Karpas-422 (cell line): ENCODE measurements at places on chromosomes 12 and 14. TPM values are rescaled to one million over a fixed set of nuclear protein-coding genes. Genes with fewer than 3 reads are reported as not detected.

DNA sequence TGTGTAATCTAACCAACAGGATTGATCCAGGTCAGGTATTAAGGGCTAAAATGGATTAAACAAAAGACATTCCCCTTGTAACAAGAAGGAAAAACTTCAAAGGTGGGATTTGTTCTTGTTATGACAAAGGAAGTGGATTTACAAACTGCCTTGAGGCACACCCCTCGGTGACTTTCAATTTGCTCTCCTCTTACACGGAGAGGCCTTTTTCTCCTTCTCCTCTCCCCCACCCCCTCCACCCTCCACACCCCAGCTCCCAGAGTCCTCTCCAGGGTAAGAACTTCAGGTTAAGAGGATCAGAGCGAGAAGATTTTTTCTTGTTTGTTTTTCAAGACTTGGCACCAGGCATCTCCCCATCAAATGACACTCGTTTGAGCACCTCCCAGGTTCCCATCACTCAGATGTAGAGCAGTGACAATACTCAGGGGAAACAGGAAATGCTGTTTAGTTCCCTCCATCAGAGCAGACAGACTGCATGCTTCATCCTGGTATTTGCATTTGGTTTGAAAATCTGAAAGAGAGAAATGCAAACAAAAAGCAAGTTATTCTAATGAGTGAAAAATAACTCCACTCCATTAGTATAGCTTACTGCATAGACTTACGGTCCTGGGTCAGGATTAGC, 77.6 kb upstream of the TMEM260 start:
- no peak overlapping the region for H3K4me3 ChIP-seq
- no peaks in the 10 kb centered on the region for H3K4me1 ChIP-seq
- no peaks in the 10 kb centered on the region for H3K36me3 ChIP-seq
- no peak overlapping the region for H3K27ac ChIP-seq

DNA sequence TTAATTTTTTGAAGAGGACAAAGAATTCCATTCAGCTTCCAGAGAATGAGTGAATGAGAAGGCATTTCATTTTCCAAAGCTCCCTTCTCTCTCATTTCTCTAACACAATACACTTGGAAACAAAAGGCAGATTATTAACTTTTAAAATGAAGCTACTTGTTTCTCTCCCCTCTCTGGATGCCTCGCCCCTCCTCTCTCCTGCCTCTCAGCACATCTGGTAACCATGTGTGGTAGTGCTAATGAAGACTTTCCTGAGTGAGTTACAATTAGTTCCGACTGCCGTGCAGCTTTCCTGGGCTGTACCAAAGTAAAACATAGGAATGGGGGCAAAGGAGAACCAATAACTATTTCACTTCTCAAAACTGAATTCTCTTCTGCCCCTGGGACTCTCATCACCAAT, 84.7 kb upstream of the SOX5 start:
- H3K4me1 ChIP-seq, result no peaks in the 10 kb centered on the region
- no peak overlapping the region for H3K4me3 ChIP-seq
- H3K27me3 ChIP-seq, result no peaks in the 10 kb centered on the region

DNA sequence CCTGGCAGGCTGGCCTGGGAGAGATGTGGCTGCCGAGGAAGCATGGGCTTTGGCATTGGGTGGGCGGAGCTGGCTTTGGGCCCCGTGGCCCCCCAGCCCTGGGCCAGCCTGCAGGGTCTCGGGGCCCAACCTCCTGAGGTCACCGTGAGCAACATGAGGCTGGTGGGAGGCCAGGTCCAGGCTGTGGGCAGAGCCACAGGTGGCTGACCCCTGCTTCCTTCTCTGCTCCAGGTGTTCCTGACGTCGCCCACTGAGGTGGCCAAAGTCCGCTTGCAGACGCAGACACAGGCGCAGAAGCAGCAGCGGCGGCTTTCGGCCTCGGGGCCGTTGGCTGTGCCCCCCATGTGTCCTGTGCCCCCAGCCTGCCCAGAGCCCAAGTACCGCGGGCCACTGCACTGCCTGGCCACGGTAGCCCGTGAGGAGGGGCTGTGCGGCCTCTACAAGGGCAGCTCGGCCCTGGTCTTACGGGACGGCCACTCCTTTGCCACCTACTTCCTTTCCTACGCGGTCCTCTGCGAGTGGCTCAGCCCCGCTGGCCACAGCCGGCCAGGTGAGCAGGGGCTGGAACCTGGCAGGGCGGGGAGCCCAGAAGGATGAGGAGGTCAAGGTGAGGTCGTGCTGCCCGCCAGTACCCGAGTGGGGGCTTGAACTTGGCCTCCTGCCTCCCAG, 5.5 kb downstream of the SLC25A47 start:
- H3K27me3 ChIP-seq, result no peaks in the 10 kb centered on the region; the same call in 1 of the 2 replicates
- no peak for DNase-seq
- no peaks in the 10 kb centered on the region for H3K36me3 ChIP-seq
- no peak overlapping the region for H3K4me3 ChIP-seq

DNA sequence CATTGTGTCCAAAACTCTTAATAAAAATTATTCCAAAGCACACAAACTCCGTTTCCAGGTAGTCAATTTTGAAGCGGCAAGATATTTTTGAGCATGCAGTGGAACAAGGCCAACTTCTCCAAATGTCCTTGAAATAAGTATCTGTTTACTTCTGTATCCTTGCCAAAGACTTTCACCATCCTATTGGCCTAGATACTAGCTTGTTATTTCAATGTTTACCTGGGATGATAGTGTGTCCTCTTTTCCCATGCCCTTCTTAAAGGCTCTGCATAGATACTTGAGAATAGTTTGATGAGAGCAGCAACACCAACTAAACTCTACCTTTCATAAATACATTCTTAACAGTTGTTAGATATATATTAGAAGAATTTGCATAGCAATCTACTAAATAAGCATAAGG, 160.9 kb downstream of the KCNC2 start:
- no peaks in the 10 kb centered on the region for H3K36me3 ChIP-seq
- no peaks in the 10 kb centered on the region for H3K27me3 ChIP-seq
- no peak overlapping the region for H3K4me3 ChIP-seq
- H3K4me1 ChIP-seq, result no peaks in the 10 kb centered on the region

The SOX5 gene
- 15.2 and 30.5 TPM in 2 replicates for total RNA-seq

GRCh38 chr14:54480830-54481562, 7.8 kb downstream of the GMFB start:
- H3K27ac ChIP-seq, result peak overlapping the region; percentile 17; the same call in 1 of the 2 replicates
- H3K27me3 ChIP-seq, result no peaks in the 10 kb centered on the region
- H3K4me1 ChIP-seq, result peaks cover 59% of the 10 kb centered on the region
- no peak overlapping the region for H3K4me3 ChIP-seq

GRCh38 chr14:61866932-61867920, 105.0 kb downstream of the SNAPC1 start:
- H3K4me3 ChIP-seq, result no peak overlapping the region
- peaks cover 15% of the 10 kb centered on the region for H3K4me1 ChIP-seq
- H3K27me3 ChIP-seq, result no peaks in the 10 kb centered on the region
- H3K27ac ChIP-seq, result peak overlapping the region; percentile 57

DNA sequence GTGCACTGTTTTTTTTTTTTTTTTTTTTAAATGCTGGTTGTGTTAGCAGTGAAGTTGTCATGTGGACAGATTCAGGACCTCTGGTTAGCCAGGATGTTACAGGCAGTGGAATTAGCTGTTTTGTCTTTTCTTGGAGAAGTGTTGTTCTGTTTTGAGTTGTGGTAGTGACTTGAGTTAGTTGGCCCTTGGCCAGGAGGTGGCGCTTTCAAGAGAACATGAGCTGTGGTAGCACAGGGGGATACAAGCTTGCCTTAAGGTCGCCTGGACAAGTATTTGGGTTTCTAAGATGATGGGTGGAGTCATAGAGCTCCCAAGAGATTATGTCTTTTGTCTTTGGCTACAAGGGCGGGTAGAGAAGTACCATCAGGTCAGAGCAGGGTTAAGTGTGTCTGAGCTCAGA, 33.3 kb upstream of the CCDC198 start:
- H3K4me3 ChIP-seq, result no peak overlapping the region
- peaks cover 3% of the 10 kb centered on the region; the same call in 1 of the 2 replicates for H3K27me3 ChIP-seq
- DNase-seq, result peak; percentile 81
- H3K4me1 ChIP-seq, result no peaks in the 10 kb centered on the region
- H3K36me3 ChIP-seq, result no peaks in the 10 kb centered on the region

The IFNG-AS1 gene
- total RNA-seq, result not detected in 2 replicates

The CLEC9A gene
- not detected in 2 replicates for total RNA-seq

The PRH2 gene
- total RNA-seq, result not detected in 2 replicates

GRCh38 chr12:103596981-103597380, 9.9 kb downstream of the STAB2 start:
- H3K27ac ChIP-seq, result no peak overlapping the region
- no peak overlapping the region for H3K4me3 ChIP-seq
- H3K36me3 ChIP-seq, result no peaks in the 10 kb centered on the region
- no peaks in the 10 kb centered on the region for H3K27me3 ChIP-seq

- no peak overlapping the region for H3K27ac ChIP-seq
- H3K36me3 ChIP-seq, result no peaks in the 10 kb centered on the region
- H3K4me3 ChIP-seq, result no peak overlapping the region
- H3K27me3 ChIP-seq, result no peaks in the 10 kb centered on the region
- H3K4me1 ChIP-seq, result no peaks in the 10 kb centered on the region
These were observed 101.1 kb upstream of the DCD start for GRCh38 chr12:54749191-54749818.

The PTGER2 gene
- not detected in 2 replicates for total RNA-seq

DNA sequence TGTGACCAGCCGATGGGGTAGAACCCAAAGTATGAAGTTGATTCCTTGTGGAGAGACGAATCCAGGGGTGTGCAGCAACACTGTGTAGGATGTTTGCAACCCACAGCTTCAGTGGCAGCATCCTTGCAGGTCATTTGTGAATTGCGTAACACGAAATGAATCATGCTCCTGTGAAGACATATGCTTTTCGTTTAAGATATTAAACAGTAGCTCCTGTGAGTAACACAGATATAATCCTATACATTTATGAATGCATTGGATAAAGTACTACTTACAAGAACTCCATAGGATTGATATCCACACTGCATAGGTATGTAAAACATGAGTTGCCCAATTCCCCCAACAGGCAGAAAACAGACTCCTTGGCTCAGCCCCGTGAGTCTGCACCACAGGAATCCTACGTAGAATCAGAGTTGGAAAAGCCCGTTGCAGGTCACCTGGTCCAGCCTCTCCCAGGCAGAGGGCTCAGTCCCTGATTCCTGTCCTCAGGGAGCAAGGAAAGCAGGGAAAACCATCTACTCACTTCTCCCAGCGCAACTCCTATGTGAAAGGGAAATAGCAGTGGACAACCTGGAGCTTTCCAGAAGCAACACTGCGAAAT, 75.8 kb downstream of the GPATCH2L start:
- H3K27ac ChIP-seq, result no peak overlapping the region
- H3K27me3 ChIP-seq, result no peaks in the 10 kb centered on the region
- H3K36me3 ChIP-seq, result no peaks in the 10 kb centered on the region

DNA sequence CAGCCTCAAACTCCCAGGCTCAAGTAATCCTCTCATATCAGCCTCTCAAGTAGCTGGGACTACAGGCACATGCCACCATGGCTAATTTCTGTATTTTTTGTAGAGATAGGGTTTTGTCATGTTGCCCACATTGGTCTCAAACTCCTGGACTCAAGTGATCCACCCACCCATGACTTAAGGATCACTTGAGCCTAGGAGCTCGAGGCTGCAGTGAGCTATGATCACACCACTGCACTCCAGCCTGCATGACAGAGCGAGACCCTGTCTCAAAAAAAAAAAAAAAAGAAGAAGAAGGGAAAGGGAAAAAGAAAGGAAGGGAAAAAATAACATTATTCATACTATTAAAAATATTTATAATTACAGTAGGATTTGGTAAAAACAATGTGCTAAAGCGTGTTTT, 19.2 kb downstream of the EPS8 start:
- H3K27ac ChIP-seq, result no peak overlapping the region
- H3K4me1 ChIP-seq, result no peaks in the 10 kb centered on the region
- no peak overlapping the region for H3K4me3 ChIP-seq
